ENCODE measurements at places on chromosomes 5 and 9.
A peak's percentile ranks its signal among the peaks of the same experiment; 100 is the strongest.

DNA sequence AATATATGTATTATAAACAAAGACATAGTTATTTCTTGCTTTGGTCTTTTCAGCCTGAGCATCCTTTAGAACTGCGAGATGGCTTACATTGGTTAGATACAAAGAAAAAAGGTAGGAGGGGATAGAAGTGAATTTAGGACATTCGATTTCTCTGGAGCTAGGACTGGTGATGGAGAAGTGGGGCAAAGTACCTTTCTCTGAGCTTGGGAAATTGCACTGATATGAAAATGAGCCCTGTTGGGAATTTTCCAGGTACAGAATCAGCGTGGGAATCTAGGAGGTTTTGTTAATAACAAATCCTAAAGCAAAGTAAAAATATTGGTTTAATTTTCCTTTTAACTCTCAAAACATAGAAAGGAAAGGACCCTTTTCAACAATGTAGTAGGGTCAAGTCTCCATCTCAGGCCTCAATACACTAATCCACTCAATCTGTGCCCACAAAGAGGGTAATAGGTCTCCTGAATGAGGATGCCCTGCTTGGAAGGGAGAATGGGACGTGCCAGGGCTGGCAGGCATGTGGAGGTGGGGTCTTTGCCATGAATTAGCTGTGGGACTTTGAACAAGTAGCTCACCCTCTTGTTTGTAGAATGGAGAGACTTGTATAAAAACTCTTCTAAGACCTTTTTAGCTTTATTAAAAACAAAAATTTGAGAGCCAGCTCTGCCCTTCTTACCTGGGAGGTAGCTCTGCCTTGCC lies 17.7 kb downstream of the SNX18 start:
- DNase-seq: no peak

DNA sequence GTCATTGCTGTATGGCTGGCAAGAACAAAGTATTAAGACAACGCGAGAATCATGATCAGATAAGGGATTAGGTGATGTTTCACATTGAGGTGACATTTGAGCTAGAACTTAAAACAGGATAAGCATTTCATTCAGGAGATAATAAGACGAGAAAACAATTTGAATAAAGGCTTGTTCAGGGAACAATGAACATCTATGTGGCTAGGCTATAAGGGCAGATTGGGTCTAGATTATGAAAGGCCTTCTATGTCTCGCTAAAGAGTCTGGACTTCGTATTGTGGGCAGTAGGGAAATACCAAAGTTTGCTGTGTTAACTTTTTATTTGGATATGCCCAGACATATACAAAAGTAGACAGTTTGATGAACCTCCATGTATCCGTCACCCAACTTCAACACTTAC lies 6.9 kb downstream of the MRPL22 start:
- no peak for DNase-seq

DNA sequence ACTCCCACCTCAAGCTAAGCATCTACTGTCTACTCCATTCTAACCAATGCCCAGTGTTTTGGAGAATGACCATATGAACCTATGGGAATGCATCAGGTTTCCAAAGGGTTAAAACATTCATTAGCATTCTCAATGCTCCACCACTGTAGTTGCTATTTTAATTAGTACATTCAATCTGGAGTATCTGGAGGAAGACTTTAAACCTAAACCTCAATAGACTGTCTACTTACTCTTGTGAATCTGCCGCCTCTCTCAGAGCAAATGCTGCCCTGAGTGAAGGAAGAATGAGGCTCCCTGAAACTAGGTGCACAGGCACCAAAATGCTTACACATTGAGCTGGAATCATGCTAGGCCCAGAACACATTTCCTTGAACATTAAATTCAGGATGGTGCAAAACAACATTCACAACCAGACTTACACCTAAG lies 2.0 kb downstream of the ENC1 start:
- DNase-seq: no peak

- DNase-seq: no peak
These were observed 193.4 kb upstream of the GAS1 start for GRCh38 chr9:87140605-87141109.

GRCh38 chr9:26954050-26954508 lies 2.1 kb upstream of the IFT74 start:
- no peak for DNase-seq

DNA sequence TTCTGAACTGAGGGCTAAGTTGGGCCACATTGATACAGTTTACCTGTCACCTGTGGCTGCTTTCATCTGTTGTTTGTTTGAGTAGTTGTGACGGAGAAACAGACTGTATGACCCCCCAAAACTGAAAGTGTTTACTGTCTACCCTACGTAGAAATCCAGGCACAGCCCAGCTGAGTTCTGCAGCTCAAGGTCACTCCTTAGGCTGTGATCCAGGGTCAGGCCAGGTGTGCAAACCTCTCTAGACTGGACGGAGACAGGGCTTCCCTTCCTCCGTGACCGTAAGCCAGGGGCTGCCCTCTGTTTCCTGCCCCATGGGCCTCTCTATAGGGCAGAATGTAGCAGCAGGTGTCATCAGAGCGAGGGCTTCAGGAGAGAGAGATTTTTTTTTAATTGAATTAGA lies 207.9 kb upstream of the OTULINL start:
- no peak for DNase-seq

- peak; percentile 28 for DNase-seq
These were observed 146.8 kb upstream of the IQGAP2 start for GRCh38 chr5:76256116-76256889.

GRCh38 chr5:43192558-43193180 lies 644 bp downstream of the NIM1K start:
- no peak for DNase-seq

DNA sequence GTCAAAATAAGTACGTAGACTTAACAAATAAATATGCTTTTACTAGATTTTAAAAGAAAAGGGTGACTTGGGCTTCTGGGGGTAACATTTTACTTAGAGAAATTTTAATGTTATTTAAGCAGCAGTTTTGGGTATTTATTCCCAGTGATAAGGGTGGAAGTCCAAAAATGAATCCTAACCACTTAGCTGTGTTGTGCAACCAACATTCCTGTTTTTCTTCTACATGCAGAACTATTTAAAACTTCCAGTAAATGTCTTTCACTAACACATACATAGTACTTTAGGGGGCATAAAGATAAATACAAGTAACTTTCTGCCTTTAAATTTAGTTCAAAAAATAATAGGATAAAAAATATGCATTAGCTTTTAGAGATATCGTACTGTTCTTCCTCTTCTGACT lies 436.7 kb downstream of the CTNND2 start:
- DNase-seq: no peak

GRCh38 chr5:67679184-67679841 lies 482.7 kb upstream of the CD180 start:
- no peak for DNase-seq
